Activated naive CD8-positive, alpha-beta T cell treated with anti-CD3 and anti-CD28 coated beads for 36 hours (primary cell): ENCODE measurements at places on chromosomes 6 and 20. TPM values are rescaled to one million over a fixed set of nuclear protein-coding genes. Genes with fewer than 3 reads are reported as not detected.

The RNF182 gene
- not detected for total RNA-seq

The VSX1 gene
- not detected for total RNA-seq

DNA sequence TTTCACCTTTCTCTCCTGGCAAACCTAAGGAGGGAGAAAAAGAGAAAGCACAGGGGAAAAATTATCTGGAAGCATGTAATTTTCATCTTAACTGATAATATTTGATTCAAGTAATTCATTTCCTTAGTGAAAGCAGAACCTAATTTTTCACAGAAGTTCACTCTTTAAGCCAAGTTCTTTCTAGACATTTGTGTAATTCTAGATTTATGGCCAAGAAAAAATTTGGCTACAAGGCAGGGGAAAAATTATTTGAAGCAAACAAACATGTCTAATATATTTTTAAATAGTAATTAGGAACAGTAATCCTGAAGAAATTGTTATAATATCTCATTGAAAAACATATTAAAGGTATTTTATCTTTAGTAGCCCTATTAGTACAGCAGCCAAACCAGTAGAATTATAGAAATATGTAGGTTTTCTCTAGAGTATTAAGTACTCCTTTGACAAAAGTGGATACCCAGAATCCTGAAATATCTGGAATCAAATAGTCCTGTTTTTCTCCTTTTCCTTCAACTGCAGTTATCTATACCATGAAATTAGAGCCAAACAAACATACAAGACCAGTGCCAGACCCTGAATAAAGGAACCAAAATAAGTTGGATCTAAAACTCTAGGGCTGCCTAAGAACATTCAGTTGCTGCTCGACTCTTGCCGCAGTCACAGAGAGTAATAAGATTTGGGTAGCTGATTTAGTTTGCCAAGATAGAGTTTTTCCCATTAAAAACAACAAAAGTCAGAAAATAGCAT is 116.5 kb downstream of the COL12A1 start:
- H3K27ac ChIP-seq = no peak overlapping the region
- H3K4me1 ChIP-seq = no peaks in the 10 kb centered on the region
- DNase-seq = no peak
- H3K27me3 ChIP-seq = peaks cover 21% of the 10 kb centered on the region

DNA sequence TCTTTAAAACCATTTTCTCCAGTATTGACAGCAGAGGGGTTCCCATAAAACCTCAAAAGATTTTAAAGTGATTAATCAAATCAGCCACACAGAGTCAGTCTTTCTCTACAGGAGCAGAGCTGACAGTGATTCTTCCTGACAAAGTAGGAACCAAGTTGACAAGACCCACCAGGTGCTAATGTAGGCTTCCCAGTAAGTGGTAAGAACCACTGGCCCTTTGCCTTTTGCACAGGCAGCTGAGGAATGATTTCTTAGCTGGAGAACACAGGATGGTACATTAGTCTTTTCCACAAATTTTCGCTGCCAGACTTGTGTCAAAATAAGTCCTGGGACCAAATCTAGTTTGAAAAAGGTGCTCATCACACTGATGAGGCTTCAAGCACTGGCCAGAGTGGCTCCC is 95.8 kb downstream of the ARMC2 start:
- H3K4me1 ChIP-seq = peaks cover 32% of the 10 kb centered on the region
- H3K36me3 ChIP-seq = peaks cover 6% of the 10 kb centered on the region
- no peaks in the 10 kb centered on the region for H3K27me3 ChIP-seq
- no peak for DNase-seq

DNA sequence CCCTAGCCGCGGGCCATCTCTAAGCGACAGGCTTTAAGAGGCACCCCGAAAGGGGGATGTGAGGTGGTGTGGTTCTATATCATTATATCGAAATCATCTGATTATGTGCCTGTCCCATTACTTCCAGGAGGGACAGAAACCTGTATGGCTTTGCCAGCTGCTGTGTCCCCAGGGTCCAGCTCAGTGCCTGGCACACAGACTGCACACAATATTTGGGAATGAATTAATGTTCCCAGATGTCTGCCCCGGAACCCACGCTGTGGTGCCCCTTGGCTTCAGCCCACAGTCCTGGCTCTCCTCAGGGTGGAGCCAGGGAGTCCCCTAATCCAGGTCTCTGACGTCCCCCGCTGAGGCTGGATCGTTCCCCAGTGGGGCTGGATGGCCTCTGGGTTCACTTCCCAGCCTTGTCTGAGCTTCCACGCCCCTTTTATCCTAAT is 8.9 kb upstream of the AHCY start:
- H3K27ac ChIP-seq = no peak overlapping the region
- DNase-seq = no peak
- peaks cover 9% of the 10 kb centered on the region for H3K4me1 ChIP-seq
- H3K27me3 ChIP-seq = peaks cover 26% of the 10 kb centered on the region
- H3K36me3 ChIP-seq = no peaks in the 10 kb centered on the region
- H3K4me3 ChIP-seq = no peak overlapping the region

GRCh38 chr6:115838763-115839401 is 221.8 kb downstream of the FRK start:
- no peaks in the 10 kb centered on the region for H3K36me3 ChIP-seq
- no peaks in the 10 kb centered on the region for H3K27me3 ChIP-seq
- no peak overlapping the region for H3K4me3 ChIP-seq
- H3K4me1 ChIP-seq = no peaks in the 10 kb centered on the region
- no peak overlapping the region for H3K27ac ChIP-seq
